ENCODE measurements at places on chromosomes 2 and 18. TPM values are rescaled to one million over a fixed set of nuclear protein-coding genes. Genes with fewer than 3 reads are reported as not detected.
A peak's percentile ranks its signal among the peaks of the same experiment; 100 is the strongest.

The TRAF3IP1 gene
- total RNA-seq: 16.2 TPM

The PRSS56 gene
- total RNA-seq: not detected

DNA sequence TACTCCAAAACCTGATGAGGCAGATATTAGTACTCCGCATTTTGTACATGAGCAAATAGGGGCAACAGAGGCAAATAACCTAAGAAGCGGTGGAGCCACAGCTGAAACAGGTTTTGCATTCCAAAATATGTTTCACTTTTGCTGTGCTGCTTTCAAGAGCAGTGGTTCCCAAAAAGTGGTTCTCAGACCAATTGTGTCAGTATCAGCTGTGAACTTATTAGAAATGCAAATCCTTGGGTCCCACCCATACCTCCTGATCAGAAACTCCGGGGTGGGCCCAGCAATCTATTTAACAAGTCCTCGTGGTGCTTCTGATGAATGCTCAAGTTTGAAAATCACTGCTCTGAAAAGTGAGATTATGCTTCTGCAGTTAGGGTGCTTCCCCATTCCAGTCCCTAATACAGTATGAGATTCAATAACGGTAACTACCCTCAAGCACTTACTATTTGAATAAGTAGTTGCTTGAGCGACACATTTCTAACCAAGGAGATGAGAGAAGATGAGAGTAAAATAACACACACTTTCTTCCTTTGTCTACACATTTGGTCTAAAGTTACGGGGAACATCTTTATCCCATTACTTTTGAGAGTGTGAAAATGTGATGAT is 17.8 kb upstream of the TCF4 start:
- no peak for DNase-seq

DNA sequence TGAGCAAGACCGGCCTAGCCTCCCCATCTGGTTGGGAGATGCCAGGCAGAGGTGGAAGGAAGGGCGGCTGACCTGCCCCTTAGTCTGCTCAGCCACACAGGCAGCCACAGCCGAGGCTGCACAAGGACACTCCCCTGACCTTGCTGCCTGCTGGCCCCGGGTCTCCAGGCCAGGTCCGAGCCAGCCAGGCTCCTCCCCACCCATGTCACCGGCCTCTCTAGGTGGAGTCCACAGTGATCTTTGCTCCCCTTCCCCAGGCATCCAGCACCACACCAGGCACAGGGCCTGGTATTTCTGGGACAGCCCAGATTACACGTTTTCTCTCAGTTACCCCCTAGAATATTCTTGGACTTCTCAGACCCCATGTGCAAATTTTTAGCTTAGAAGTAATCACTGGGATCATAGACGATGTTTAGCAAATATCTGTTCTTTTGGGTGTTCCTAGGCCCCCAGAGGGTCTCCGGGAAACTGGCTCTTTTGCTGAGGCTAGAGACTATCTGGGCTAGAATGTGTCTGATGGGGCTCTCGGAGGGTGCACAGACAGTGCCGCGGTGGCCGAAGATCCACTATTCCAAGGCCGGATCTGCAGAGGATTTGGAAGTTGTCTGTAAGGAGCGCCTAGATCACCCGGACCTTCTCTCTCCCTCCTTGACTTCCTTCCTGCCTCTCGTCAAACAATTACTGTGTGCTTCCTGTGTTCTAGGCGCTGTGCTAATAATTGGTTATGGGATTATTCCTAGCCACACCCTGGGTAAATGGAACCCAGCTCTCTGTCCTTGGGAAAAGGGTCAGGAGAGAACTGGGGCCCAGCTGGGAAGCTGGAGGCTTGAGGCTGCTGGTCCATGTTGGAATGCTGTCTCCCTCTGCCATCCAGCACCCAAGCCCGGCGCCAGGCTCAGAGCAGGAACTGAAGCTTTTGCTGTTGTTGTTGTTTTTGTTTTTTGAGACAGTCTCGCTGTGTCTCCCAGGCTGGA is 46.9 kb downstream of the ODC1 start:
- DNase-seq: peak; percentile 57

DNA sequence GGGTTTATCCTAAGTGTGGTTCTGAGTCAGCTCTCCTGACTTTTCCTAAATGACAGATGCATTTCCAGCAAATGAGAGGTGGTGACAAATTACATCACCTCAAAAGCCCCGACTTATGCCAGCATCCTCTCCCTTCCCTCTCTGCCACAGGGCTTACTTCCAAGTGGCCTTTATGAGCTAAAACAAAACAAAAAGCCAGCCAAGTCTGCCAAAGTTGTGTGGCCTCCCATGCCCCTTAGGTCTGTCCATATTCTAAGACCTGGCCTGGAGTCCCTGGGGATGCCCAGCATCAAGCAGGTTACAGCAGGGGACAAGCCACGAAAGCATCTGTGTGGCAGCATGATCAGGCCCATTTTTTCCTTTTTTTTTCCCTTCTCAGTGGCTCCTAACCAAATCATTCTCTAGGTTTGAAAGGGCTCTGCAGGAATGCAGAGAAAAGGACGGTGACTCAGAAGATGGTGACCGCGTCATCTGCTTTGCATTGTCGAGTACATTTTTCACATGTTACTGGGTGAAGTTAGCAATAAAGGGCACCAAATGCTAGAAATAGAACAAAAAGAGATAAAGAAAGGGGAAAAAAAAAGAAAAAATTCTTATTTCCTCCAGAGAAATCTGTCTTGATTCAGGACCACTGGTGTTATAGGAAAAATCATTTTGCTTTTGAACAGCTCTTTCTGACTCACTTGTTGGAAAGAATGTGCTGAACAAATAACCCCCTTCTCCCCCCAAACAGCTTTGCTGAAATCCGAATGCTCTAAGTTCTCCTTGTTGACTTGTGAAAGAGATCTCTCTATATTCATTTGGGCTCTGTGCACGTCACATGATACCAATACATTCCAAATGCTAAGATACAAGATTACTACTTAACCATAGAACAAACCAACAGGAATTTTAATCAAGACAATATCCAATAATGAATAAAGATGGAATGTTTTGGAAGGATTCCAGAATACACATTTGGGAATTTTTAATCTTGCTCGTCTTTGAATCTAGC is 178.7 kb downstream of the EN1 start:
- no peak for DNase-seq

DNA sequence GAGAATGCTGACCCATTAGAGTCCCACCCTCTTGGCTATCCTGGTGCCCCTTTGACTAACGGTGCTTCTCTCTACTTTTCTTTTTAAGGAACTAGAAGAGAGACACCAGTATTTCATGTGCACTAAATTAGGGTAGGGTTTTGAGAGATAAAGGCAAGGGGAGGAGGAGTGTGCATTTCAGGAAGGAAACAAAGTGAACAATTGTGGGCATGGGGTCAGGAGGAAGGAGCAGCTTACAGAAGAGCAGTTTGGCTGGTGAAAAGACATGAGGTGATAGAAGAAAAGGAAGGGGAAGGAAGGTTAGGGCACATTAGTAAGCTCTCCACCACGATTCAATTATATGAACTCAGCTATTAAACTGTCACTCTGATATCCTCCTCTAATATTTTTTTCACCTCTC is 105.8 kb upstream of the CTAGE1 start:
- no peak for DNase-seq

DNA sequence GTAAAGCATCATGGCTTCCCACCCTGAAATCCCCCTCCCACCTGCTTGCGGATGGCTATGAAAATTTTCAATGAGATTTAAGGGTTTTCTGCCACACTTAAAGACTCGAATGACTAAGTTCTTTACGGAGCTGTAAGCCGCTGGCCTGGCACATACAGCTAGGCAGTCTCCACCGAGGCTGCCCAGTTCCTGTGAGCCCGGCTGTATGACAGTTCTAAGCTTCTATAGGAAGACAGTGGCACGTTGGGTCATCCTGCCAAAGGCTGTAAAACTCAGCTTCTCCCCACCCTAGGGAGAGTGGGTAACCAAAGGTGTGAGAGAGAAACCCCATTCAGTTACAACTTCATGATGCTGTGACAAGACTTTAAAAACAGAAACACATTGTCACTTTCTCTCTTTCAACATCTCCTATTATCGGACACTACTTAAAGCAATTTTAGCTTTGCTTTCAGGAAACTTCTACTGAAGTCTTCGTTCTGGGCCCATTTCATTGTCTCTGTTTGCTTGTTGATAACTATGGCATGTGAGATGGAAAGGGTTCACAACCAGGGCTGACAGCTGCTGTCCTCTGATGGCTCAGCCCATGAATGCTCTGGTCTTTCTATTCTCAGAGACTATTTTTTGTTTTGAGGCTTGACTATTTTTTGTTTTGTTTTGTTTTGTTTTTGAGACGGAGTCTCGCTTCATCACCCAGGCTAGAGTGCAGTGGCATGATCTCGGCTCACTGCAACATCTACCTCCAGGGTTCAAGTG is 7.1 kb downstream of the CASP8 start:
- no peak for DNase-seq
